ENCODE measurements at places on chromosomes 13 and 19.
A peak's percentile ranks its signal among the peaks of the same experiment; 100 is the strongest.

- DNase-seq = peak; percentile 26
Observed at GRCh38 chr19:45973553-45974338, at the start of gene NOVA2. Gene NOVA2 (minus strand): TSS chr19:45973865. CDS start chr19:45973351, 514 bp downstream.

DNA sequence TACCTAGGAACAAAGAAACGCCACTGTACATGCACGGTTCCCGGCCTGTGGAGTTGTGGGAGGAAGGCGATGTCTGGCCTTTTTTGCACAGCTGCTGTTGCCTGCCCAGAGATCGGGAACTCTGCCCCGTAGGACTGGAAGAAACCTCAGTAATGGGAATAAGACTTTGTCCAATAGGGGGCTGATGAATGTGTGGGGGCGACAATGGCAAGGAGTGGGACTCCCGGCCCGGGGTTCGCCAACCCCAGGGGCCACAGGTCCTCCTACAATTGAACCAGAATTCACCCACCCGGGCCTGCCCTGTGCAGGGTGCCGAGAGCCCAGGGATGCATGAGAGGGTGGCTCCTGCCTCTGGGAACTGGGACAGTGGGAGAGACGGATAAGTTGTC lies 2.0 kb upstream of the CEBPA start:
- DNase-seq = no peak

- no peak for DNase-seq
Observed at GRCh38 chr19:2170219-2170618, 6.5 kb downstream of the DOT1L start.

DNA sequence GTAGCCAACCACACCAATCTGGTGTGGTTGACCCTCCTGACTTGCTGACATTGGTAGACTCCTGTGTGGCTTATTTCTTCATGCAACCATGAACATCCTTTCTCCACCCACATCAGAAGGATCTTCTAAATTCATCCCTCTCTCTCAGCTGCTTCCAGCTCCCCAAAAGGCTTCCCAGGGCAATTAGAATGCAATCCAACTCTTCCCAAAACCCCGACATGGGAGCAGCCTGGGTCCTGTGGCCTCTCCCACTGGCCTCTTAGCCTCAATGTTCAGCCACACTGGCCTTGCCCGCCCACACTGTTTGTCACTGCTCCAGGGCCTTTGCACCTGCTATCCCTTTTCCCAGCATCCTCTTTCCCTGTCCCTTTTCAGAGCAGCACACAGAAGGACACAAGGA lies 199.8 kb upstream of the SGCG start:
- DNase-seq = no peak

GRCh38 chr13:87792878-87793277 lies 121.7 kb downstream of the SLITRK5 start:
- no peak for DNase-seq
